GM13977 (cell line): ENCODE measurements at places on chromosomes 3 and 15.

DNA sequence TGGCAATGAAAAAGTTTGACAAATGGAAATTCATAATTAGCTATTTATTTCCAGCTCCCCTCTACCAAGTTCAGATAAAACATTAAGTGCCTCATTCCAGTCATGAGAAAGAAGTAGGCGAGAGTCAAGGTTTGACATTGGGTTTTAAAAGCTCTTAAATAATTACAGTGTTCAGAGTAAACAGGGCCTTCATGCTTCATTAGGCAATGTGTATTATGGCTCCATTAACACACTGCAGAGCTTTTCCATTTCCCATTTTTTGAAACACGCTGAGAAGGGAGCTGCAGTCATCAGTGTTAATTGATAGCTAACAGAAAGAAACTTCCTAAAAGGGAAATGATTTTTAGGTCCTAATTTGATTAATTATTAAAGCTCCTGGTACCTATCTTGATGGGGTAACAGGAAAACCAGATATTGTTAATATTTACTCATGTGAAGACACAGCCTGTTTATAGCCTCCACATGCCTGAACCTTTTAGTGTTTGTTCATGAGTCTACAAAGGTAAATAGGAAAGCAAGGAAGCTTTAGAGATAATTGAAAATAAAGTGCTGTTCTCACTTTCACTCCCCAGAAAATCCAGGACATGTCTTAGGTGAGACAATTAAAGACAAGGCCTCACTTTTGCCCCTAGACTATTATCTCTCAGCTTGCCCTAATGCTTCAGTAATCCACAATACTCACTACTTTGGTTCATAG is 28.7 kb downstream of the SST start:
- no peak for DNase-seq

DNA sequence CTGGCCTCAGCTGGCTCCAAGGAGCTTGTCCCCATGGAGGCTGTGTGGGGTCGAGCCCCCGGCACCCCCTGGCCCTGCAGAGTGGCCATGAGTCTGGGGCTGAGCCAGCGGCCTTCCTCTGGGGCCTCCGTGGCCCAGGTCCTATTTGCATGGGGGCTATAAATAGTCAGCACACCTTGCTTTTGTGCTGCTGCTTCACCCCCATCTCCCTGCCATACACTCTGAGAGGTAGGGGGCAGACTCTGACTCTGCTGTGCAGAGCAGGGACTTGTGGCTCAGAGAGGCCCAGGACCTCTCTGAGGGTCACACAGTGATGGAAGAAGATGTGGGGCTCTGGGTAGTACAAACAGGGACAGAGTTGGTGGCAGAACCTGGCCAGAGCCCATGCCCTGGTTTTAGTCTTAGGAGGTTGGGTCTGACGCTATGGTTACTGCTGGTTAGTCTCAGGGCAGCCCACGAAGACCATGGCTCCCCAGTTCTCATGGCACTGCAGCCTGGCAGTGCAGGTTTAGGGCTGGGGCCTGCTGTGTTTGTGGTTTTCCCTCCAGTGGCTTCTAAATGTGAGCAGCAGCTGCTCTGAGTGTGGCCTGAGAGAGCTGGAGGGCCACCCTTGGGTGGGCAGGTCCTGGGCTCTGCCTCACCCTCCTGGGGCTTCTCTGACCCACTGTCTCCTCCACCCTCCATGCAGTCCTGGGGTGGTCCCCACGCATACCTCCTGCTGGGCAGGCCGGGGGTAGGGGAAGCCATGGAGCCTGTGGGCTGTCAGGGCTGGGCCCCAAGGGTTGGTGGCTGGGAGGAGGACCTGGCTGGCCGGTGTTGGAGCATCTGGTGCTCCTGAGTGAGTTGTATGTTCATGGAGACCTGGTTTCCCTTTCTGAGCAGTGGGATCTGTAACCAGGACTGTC is 13.6 kb downstream of the PRKCD start:
- DNase-seq = peak; percentile 69

- no peak for DNase-seq
These were observed 64.3 kb downstream of the RYK start for GRCh38 chr3:134186391-134186790.

DNA sequence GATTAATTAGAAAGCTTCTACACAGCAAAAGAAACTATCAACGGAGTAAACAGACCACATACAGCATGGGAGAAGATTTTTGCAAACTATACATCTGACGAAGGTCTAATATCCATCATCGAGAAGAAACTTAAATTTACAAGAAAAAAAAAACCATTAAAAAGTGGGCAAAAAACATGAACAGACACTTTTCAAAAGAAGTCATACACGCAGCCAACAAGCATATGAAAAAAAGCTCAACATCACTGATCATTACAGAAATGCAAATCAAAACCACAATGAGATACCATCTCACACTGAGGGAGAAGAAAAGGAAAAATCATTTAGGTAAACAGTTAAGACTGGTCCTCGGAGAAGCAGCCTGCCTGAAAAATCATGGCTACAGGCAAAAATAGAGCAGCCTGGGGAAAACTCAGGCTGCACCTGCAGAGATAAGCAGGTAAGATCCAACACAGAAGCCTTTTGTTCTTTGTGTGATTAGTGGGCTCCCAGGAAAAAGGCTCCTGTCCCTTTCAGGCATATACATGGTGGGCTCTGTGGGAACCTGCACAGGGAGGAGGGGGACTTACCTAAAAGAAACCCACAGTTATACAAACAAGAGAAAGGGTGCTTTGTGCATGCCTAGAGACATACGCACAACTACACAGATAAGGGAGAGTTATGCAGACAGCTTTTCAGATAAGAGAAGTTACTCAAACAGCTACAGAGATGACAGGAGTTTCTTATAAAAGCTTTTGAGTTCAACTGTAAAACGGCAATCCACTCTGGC is 49.3 kb downstream of the C3orf70 start:
- DNase-seq = no peak

GRCh38 chr3:55296791-55297190 is 190.3 kb downstream of the WNT5A start:
- DNase-seq = no peak

GRCh38 chr3:185532901-185533300 is 19.5 kb downstream of the LIPH start:
- DNase-seq = no peak

DNA sequence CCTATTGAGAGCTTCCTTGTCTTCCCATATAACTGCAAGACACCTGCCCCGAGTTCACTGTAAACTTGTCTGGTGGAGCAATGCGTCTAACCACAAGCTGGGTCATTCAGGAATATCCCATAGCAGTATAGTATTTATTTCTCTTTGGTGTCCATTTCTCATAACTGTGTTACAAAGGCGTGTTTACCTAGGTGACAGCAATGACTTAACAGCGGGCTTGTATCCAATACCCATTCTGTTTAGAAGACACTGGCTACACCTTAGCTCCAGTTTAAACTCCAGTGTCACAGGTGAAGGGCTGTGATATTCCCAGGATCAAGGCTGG is 24.3 kb downstream of the ATP10A start:
- DNase-seq = no peak

- no peak for DNase-seq
These were observed 10.8 kb downstream of the MINAR1 start for GRCh38 chr15:79442911-79443310.

DNA sequence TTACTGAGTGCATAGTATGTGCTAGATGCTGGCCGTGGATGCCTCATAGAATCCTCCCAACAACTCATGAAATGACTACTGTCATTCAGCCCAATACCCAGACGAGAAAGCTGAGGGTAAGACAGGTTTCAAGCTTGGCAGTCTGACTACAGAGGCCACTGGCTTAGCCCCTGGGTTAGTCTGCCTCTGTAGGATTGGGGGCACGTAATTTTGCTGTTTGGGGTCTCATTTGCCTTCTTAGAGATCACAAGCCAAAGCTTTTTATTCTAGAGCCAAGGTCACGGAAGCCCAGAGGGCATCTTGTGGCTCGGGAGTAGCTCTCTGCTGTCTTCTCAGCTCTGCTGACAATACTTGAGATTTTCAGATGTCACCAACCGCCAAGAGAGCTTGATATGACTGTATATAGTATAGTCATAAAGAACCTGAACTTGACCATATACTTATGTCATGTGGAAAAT is 1.0 kb upstream of the CCR5 start:
- DNase-seq = peak; percentile 39

GRCh38 chr3:62815981-62816380 is 59.2 kb downstream of the CADPS start:
- DNase-seq = no peak

GRCh38 chr15:65101891-65102708 is 12.9 kb downstream of the UBAP1L start:
- no peak for DNase-seq

DNA sequence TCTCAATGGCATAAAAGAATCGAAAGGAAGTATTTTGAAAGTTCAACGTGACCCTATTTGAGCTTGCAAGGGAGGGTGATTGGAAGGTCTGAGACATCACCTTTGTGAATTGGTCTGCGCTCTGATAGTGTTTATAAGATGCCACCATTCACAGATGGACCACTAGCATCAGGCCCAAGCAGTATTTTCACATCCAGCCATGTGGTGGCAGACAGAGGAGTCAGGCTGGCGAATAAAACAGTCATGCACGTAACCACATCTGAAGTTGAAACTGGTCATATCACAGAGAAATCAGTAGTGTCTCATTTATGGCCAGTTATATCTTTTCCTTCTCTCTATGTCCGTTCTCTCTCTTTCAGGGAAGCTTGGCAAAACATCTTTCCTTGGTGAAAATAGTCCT is 170.1 kb upstream of the ONECUT1 start:
- no peak for DNase-seq

- DNase-seq = no peak
These were observed 53.5 kb upstream of the PRTG start for GRCh38 chr15:55796321-55796965.

DNA sequence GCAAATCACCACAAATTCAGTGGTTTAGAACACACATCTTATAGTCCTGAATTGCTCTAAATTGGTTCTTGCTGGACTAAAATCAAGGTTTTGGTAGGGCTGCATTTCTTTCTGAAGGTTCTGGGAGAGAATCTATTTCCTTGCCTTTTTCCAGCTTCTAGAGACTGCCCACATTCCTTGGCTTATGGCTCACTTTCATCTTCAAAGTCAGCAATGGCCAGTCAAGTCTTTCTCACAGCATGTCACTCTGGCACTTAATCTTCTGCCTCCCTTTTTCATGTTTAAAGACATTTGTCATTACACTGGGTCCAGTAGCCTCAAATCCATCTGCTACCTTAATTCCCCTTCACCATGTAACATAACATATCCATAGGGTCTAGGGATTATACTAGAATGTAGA is 149.0 kb downstream of the NEK10 start:
- no peak for DNase-seq
